ENCODE measurements at places on chromosomes 11 and 22.

DNA sequence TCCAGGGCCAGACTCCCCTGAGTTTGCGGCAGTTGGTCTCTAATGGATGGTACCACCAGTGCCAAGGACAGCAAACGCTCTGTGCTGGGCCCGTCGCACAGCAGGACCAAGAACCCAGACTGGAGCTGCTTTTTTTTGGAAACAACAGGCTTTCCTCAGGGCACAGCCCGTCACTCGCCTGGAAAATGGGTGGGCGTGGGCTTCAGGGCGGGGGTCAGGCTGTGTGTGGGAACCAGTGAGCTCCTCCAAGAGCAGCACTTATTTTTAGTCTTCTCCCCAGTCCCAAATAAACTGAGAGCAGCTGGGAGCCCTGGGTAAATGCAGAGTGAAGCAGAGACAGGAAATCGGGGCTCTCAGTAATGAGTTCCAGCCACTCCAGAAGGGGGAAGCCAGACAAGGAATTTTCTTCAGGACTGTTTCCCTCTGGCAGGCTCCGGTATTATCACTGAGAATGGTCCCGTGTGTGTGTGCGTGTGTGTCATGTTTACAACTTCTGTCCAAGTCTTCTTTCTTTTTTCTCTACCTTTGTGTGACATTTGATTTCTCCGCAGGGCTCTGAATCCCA, 63.0 kb downstream of the PPFIBP2 start:
- DNase-seq: no peak

DNA sequence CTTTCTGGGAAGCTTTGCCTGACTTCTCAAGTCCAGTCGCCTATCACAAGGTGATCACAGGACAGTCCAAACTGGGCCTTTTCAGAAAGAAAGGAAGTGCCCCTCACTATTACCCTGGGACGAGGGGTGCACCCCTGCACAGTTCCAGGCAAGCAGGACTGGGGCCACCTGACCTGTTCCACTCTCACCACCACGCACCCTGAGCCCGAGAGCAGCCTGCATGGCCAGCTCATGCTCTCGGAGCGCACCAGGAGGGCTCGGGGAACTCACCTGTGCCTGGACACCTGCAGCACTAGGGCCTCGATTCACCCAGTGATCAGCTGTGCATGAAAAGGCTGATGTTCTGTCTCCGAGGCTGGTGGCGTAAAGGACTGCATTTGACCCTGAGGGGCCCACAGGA, 12.8 kb upstream of the FGF4 start:
- DNase-seq: no peak

DNA sequence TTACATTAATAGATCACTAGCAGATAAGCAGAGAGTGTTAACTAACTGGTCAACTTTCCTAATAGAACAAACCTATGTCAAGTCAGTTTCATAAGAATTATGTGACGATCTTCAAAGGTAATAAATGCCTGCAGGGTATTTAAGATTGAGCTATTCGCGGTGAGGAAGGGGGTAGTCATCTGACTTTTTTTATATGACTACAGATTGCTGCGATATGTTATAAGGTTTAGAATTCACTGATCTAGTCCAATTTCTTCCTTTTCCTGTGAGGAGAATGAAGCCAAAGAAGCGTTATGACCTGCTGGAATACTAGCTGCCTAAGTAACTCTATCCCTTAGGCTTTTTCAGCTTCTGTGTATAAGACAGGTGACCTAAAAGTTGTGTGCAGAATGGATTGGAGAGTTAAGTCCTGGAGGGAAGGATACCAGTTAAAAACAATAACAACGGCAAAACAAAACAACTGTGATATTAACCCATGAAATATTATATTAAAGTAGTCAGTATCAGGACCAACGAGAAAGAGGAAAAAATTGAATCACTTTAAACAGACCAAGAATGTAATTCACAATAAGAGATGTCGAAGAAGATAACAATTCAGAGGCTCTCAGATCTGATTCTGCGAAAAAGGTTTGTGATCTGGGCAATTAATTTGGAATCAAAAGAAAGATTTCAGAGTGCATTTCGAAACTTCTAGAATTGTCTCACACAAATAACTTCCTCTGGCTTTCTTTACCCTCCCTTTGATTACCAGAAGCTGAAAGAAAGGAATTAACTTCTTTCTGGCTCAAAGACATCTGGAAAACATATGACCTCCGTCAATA, 630 bp downstream of the CASP4 start:
- DNase-seq: no peak

DNA sequence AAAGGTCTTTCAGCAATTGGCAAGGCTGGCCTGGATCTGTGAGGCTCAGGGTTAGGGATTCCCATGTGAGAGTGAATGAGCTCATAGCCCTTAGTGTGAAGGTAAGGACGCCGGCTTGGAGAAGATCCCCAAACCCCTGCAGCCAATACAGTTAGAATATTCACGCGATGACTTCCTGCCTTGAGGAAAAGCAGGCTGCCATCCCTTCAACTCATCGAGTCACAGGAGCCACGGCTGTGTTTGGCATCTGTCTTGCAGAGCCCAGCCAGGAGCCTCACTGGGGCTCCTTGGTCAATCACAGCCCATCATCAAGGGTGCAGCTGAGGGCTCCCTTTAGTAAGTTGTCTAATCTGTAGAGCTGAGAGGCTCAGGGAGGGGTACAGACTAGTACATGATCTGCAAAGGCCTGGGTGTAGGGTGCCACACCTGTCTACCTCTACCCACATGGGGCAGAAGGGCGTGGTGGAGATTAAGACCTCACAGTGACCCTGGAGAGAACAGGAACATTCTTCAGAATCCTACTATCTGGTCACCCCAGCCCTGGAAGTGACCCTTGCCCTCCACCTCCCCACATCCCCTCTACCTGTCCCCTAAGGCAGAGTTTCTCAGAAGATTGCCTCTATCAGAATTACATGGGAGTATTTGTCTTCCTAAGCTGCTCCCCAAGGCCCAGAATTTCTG, 18.5 kb downstream of the IL10RA start:
- no peak for DNase-seq

GRCh38 chr11:67289651-67290479, 762 bp downstream of the ANKRD13D start:
- no peak for DNase-seq

DNA sequence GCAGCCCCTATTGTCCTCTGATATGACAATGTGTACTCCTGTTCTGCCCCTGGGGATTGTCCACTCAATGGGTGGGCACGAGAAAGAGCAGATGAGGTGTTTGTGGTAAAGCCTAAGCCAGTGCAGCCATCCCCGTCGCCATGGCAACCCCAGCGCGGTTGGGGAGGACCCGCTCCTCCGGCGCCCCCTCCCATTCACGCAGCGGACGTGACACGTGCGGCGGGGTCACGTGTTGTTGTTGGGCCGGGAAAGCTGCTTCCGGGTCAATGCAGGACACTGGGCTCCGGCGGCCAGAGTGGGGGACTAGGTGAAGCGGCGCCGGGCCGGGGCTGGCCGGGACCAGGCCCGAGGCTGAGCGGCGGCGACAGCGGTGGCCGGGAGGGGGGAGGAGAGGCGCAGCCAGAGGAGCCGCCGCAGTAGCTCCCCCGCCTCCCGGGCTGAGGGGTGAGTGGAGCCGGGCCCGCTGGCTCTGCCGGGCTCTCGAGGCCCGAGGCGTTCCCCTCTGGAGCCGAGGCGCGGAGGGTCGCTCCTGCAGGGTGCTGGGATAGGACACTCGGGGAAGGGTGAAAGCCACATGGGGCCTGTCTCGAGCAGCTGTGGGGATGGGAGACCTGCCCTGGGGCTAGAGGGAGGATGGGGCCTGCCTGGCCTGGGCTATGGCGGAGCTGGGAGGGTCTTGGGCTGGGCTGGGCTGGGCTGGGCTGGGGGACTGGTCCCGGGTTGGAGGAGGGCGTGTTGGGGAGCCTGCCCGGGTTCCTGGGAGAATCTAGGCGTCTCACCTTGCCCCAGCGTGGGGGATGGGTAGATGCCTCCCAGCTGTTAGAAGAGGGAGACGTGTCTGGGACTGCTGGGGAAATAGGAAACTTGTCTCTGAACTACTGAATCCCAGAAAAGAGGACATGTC, at the start of gene TBCEL:
Gene TBCEL (plus strand): TSS at position 255 of the 904 bp plus-strand sequence. CDS start 21,589 bp downstream, outside the sequence.
- peak; percentile 91 for DNase-seq

GRCh38 chr22:26970809-26971394, 313.5 kb downstream of the MIAT start:
- no peak for DNase-seq

DNA sequence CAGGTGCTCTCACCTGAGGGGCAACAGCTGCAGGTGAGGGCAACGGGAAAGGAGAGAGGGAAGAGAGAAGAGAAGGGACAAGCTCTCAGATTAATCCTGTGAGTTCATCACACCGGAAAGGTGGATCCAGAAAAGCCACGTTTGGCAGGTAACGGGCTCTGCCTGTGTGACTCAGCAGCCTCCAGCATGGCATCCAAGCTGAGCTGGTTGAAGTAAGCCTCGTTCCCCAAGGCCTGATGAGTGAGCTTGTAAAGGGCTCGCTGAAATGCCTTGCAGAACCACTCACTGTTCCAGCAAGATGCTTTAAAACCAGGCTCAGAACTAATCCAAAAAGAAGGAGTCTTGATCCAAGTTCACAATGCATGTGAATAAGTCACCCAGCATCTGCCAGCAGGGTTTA, 206.9 kb upstream of the TMEM45B start:
- no peak for DNase-seq

Measured in activated effector memory CD4-positive, alpha-beta T cell treated with anti-CD3 and anti-CD28 coated beads, Interleukin-2, amount 50 U/mL, for 16 hours (primary cell).